Fibroblast of skin of scalp (primary cell): ENCODE measurements at places on chromosomes 1 and 21.

DNA sequence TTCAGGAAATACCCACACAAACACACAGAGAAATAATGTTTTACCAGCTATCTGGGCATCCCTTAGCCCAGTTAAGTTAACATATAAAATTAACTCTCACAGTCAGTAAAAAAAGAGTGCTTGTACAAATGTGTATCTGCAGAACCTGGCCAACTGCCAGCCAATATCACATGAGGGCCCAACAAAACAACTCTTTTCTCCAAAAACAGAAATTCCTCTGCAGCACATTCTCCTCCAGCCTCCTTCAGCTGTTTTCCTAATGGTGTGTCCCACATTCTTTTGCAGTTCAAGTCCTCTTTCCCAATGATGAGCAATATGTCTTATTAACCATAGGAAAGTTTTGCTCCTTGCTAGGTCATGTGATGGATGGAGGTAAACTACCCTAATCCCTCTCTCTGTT is 75.5 kb downstream of the LRRC7 start:
- peak; percentile 53 for DNase-seq

DNA sequence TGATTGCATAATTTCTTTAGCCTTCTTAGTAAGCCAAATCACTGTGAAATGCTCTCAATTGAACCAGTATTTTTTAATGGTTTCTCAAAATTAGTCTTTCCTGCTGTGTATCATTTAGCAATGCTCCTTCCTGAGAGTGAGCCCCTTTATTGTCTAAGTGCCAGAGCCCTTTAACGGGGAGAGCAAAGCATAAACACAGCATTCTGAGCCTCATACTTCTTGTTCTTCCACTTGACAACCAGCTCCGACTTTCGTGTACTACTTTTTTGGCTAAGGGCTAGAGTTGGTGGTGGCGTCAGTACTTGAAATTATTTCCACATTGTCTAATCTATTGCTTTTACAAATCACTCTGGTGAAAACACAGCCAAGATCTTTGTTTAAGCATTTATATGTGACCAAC is 299.0 kb downstream of the TPR start:
- no peak for DNase-seq

DNA sequence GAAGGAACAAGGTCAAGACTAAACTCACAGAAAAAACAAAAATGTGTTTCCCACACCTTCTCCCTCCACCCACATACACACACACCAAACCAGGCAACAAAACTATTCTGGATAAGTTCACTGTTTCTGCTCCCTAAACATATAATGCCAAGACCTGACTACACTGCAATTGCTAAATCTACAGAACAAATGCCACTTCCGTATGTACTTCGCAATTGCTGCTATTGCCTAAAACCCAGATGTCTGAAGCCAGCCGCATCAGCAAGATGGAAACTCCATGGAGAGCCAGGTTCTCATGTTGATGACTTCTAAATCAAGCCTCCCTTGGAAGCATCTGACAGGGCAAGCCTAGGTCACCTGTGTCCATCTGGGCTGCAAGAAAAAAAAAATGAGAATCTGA is 8.3 kb upstream of the AIM2 start:
- DNase-seq = no peak

DNA sequence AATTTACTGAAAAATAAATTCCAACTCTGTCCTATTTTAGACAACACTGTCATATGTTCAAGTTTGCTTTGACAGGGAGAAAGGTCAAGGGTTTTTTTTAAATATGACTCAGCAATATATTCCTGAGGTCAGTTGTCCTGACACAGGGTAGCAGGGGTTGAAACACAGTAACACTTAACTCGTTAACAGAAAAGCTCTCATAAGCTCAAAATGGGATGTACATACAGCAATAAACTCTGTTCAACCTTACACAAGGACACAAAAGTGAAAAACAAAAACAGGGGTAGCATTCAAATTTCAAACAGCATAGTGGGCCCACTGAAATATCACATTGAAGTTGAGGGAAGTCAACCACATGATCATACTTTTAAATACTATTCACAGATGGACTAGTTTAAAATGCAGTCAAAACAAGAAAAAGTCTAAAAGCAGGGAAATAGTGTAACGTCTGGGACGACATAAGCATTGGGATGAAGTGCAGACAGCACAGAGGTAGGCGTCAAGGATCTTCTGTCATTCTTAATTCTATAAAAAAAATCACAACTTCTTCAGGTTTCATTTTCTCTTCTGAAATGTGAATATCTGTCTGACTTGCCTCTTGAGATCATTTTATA is 89.9 kb downstream of the SLC44A5 start:
- no peak for DNase-seq

DNA sequence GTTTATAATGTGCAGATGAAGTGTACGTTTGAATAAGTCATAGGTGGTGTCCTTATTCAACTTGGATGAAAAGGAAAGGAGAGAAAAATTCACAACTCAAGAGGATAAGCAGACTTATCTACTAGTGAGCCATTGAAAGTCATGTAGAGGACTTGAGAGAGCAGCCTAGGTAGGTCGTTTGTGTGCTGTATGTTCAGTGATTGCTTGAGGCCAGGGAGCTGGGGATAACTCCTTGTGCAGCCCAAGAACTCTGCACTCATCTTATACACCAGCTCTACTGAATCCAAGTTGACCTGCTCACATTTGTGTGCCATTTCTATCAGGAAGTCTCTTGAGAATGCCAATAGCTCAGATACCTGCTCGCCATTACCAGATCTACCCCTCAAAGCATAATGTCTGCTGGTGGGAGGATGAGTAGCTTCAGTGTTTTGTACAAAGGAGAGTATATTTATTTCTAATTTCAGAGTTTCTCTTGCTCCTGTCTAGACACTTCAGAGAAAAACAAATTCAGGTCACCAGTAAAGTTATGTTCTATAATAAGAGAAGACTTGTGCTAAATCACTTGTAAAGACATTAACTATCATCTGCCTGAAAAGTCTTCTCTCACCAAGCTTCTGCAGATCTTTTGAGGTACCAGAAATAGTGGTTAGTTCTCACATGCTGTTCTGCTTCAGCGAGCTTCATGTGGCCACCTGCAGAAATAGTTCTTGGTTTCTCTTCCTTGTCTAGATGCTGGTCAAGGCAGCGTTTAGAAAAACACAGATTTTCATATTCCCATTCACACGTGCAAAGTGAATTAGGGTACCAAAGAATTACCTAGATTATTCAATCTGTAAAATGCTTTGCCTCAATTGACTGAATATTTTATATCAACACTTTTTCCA is 10.8 kb downstream of the S1PR1 start:
- no peak for DNase-seq

DNA sequence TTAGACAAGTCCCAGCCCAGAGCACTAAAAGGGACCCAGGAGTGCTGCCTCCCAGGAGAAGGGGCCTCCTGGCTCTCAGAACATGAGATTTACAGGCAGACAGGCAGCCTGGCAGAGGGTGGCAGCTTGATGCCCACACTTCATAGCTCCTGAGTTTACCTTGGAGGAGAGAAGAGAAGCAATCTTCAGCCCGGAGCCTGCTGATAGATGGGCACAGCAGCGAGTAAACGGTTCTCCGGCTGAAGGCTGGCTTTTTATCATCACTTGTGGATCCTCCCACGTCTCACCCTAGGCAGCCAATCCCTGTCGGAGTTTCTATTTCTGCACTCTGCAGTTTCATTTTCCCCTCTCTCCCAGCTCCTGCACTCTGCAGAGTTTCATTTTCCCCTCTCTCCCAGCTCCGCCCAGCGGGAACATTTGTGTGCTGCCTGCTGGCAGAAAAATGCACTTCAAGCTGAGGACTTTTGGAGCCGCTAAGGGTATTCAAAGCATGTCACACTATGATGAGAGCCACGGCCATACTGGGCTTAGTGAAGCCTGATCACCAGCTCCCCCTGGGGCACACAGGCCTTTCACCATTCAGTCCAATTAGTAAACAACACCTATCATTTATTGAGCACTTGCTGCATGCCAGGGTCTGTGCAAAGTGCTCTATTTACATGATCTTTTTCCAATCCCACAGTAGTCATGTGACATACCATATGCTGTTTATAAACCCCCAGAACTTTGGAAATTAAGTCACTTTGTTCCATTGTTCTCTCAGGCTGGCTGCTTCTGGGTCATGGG is at the start of gene IFI6:
Gene IFI6 (minus strand): TSS at position 229 of the 786 bp plus-strand sequence. CDS start 2,878 bp downstream, outside the sequence.
- peak; percentile 97 for DNase-seq

DNA sequence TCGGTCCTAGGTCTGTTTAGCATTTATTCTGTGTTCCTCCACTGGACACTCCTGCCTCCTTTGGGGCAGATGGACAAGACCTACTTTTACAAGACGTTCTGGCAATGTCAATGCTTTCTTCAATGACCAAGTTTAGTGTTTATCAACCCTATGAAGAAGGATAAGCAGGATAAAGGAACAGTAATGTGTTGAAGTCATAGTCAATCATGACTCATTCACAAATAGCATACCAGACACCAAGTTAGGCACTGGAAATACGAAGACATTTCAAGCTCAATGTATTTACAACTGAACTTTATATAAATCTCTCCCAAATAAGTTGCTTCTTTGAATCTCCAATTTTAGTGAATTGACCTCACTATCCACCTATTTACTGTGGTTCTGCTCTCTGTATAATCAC is 4.8 kb upstream of the SLC35D1 start:
- no peak for DNase-seq

DNA sequence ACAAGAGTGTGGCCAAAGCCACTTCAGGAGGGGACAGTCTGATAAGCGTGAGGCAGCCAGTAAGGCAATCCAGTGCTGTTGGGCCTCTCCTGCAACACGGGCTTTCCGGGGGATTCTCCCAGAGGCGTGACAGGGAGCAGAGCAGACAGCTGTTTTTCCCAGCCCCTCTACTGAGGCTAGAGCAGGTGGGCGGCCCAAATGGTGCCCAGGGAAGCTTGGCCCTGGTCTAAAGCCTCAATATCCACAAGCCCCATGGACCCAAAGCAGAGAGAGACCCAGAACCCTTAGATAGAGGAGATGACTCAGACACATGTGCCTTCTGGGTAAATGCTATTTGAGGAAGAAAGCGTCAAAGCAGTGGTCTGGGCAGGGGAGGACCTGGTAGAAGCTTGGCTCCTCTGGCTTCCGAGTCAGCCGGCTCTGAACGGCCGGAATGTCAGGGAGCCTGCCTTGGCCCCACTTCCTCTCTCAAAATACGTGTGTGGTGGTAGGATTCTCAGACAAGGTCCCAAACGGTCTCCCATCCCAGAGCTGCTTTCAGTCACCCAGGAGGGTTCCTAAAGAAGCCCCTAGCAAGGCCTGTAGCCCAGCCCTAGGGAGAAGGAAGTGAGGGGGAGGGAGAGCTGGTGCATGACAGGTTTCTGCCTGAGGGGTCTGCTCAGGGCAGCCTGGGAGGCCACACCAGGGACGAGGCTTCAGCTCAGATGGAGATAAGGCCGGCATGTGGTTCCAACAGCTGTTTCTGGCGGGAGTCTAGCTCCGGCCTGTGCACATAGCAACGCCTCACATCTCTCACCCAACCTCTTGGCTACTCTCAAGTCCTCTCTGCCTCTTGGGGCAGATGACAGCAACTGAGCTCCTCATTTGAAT is 28.8 kb downstream of the PIK3C2B start:
- no peak for DNase-seq

- no peak for DNase-seq
These were observed 1.7 kb upstream of the CHRNB2 start for GRCh38 chr1:154565876-154566275.

DNA sequence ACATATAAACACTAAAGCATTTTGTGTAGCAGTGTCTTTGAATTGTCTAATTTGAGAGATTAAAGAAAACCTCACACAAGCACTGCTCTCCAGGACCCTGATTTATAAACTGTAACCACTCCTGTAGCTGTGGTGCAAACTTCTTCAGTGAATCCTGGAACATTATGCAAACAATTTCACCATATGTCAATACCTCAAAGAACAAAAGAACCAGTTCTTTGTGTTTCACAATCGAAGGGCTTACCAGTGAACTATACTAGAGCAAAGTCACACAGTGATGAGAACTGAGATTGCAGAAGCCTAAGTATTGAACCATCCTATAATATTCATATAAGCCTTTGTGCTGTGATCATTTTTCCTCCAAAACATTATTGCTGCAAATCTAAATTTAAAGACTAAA is 21.5 kb downstream of the DPH5 start:
- no peak for DNase-seq

DNA sequence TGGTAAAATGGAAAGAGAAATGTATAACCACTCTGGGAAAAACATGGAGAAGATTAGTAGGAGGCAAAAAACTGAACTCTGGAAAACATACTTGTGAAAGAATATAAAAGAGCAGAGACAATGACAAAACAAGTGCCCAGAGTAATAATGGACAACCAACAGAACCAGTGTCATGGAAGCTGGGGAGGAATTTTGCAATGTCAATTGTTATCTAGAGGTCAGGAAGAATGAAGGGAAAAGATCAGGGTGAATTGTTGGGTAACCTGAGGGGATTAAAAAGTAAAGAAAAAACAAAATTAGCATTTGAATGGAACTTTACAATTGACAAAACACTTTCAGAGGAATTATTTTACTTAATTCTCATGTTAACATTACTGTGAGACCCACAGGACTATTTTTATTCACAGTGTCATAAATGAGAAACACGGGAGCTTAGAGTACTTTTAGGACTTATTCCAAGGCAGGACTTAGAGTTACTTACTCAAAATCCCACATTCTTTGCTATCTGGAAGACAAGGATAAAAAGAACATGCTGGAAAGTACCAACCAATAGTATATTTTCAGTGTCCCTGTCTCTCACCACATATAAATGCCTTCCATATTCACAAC is 19.5 kb downstream of the JAM2 start:
- no peak for DNase-seq

DNA sequence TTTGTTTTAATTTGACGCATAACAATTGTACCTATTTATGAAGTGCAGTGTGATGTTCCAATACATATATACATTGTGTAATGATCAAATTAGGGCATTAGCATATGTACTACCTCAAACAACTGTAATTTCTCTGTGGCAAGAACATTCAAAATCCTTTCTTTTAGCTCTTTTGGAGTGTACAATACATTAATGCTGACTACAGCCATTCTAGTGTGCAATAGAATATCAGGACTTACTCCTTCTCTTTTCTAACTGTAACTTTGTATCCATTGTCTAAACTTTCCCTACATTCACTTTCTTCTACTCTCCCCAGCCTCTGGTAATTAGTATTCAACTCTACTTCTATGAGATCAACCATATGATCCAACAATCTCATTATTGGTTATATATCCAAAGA is 1177.4 kb downstream of the KCNT2 start:
- no peak for DNase-seq

DNA sequence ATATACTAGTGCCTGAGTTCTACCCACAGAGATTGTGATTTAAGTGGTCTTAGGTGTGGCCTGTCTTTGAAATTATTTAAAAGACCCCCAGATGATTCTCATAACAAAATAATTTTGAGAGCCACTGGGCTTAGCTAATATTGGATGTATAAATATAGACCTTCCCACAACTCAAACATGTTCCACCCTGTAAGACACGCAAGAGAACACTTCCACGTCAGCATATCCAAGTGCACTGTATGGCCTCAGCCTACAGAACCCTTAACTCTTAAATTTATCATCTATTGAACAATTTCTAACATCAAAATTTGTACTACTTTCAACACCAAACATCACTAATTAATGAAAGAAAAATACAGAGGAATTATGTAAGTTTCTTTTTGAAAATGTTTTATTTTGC is 2.5 kb downstream of the FAM177B start:
- no peak for DNase-seq

- DNase-seq = no peak
These were observed 348.8 kb downstream of the PTBP2 start for GRCh38 chr1:97070376-97070775.
